ENCODE measurements at places on chromosomes 5 and 9.
A peak's percentile ranks its signal among the peaks of the same experiment; 100 is the strongest.

DNA sequence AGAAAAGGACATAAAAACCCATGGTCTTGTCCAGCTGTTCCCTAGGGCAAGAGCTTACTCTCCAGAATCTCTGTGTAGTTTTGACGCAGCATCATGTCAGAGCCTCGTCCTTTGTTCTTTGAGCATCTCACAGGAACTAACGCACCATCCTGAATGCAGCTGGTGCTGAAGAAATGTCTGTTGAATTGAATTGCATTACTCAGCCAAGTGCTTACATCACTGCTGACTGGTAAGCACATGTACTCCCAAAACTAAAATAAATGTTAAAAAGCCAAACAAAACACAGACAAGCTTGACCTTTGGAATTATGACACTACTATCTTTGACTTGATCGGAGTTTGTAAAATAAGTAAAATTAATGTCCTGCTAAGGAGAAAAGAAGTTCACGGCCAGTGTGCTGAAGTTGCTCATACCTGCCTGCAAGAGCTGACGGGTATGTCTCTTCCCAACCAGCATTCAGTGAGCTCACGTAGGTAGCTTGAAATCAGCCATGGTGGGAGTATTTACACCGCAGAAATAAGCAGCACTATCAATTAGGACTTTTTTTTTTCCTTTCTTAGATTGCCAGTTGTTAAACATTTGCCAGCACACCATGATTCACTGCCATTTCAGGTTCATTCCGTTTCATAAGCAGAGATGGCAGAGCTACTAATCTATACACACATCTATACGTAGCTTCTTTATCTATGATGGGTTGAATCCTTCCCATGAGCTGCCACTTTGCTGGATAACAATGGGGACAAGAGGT, 310.6 kb upstream of the MSX2 start:
- peak; percentile 98 for DNase-seq

DNA sequence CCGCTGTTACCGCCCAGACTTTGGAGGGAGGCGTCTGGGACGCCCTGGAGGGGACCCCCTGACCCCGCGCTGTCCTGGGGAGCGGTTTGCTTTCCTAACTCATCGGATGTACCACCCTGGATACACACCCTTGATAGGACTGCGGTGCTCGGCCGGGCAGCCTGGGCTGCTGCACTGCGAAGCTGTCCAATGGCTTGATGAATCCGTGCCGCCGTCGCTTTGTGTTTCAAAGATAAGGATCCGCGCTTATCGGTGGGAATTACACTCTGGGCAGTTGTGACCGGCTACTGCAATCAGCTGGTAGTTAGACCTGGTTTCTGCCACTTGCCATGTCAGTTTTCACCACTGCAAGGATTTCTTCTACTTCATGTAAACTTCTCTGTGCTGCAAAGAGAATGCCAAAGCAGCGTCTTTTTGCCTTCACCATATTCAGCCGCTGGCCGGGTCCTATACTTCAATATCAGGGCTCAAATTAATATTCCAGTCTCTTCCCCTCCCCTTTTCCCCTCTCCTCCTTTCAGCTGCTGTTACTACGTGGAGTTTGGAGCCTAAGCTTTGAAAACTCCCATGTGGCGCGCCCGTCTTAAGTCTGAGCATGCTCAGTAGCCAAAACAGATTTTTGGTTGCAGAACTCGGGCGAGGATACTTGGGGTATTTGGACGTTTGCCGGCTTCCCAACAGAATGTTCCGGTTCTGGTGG, 727 bp downstream of the SMAD5 start:
- peak; percentile 57 for DNase-seq

DNA sequence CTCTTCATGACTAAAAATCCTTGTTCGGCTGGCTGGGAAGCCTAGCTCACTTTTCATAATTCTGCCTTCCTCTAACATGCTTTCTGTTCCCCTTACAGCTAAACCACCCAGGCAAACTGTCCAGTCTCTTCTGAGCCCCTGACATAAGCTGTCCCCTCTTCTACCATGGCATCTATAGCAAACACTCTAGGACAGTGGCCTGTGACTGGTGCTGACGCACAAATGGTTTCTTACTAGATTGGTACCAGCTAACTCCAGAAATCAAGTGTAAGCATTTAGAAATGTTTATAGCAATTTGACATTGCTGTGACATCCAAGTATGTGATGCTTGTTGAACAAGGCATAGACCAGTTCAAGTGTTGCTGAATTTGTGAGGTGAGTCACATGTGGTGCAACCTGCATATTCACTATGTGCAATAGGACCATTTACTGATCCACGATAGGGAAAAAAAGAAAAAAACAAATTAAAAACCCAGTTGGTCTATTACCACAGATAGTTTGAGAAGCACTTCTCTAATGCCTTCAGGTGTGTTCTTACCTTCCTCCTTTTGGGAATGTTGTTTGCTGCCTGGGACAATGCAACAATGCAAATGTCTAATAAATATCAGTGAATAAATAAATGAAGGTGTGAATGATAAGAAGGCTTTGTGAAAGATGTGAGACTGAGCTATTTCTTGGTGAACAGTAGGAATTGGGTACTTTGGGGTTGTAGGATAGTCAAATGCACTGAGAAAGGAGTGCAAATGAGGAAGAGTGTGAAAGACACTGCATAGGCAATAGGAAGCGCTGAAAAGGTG, 22.4 kb downstream of the ELOVL7 start:
- DNase-seq: no peak

DNA sequence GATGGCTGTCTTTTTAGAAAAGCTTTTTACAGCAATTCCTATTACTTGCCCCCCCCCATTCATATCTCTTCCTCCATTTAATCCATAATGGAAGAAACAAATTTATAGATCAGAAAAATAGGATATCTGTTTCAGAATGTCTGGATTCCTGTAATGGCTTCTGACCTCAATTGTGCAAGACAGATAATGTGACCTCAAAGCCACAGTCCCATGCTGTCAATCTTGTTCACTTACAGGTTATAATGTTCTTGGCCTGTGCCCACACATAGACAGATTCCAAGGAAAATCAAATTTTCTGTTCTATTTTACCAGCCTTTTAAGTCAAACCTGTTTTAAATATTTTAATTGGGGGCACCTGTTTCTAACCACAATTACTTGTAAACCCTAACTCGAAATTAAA, 143.4 kb downstream of the ENTREP1 start:
- DNase-seq: no peak

- no peak for DNase-seq
Observed at GRCh38 chr5:116520771-116521170, 53.9 kb downstream of the SEMA6A start.

DNA sequence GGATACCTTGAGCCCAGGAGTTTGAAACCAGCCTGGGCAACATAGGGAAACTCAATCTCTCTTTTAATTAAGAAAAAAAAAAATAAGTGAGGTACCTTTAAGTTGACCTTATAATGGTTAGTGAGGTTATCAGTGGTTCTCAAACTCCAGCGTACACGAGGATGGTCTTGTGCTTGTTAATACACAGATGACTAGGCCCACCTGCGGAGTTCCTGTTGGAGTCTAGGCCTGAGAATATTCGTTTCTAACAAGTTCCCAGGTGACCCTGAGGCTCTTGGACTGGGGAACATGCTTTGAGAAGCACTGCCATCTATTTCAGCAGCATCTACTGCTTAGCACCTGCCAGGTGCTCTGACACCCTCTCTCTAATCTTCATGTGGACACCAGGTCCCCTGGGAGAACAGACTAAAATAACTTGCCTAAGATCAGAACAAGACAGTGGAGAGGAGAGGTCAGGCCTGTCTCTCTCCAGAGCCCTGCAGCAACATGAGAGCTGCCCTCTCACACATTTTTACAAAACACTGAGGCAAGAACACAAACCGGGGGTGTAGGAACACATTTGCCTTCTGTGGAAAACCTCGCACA, 24.6 kb downstream of the TLE1 start:
- DNase-seq: no peak

DNA sequence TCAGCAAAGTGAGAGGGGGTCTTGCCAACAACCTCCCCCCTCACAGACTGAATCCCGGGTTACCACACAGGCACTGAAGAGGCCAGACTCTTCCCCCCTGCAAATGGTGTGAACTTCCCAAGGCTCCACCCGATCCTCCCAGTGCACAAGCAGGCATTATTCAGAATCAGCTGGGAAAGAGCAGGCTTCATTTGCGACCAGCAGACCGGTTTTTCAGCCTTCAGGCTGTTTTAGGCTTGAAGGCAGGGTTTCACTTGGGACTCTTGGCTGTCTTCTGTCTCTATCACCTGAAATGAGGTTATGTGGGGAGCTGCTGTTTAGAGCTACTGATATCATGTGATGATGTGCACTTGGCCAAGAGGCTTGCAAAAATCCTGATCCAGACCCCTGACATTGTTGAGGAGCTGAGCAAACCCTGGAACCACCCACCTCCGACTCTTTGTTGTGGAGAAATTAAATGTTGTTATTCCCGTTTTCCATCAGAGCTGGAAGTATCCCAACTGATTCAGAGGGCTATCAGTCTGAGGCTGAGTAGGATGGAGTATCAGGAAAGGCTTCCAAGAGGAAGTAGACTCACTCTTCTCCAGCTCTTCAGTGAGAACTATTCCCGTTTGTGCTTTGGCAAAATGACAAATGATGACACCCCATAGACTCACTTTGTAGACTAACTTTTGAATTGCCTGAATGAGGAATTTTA, 63.3 kb upstream of the ZFR start:
- DNase-seq: peak; percentile 93

DNA sequence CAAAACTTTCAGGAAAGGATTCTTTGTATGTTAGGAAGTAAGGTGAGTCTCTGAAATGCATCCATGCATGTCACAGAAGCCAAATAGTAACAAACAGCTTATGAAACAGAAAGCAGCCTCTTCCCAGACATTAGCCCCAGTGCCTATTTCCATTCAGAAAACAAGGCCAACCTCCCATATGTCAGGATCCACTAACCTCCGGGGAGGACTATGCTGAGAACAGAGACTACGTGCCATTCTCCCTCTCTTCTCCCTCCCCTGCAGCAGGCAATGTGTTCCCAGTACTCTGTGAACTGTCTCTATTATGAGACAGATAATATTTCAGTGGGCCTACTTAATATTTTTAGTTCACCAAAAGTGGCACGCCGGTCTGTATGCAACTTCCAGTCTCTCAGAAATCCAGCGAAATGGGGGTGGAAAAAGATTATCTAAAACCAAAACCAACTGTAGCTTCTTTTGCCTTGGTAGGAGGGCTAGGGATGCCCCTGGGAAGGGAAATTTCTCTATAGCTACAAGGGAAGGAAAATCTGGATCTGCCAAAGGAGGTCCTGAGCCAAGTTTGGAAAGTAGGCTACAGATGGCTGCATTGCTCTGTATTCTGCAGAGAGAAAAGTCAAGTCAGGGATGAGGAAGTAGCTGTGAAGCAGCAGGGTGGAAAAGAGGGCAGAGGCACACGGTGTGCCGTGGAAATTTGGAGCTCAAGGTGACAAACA, 42.0 kb downstream of the VLDLR start:
- DNase-seq: no peak

DNA sequence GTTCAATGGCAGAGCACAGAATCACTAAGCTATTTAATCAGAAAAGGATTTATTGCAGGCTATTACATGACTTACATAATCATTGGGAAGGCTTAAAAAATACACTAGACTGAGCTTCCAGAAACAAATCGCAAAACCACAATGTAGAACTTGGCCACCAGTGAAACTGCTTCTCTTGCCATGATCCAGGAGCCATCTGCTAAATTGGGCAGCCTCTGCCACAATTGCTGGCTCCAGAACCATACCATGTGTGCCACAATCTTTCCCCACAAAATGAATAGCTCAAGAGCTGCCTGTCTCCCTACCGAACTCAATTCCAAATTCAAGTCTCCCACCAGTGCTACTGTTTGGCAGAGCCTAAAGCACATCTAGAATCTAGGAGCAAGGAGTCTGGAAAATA, 9.8 kb upstream of the ERAP1 start:
- no peak for DNase-seq

- DNase-seq: no peak
Observed at GRCh38 chr5:14666357-14666756, 1.8 kb downstream of the OTULIN start.

- peak; percentile 82 for DNase-seq
Observed at GRCh38 chr9:16526380-16526779, 344.1 kb downstream of the BNC2 start.

DNA sequence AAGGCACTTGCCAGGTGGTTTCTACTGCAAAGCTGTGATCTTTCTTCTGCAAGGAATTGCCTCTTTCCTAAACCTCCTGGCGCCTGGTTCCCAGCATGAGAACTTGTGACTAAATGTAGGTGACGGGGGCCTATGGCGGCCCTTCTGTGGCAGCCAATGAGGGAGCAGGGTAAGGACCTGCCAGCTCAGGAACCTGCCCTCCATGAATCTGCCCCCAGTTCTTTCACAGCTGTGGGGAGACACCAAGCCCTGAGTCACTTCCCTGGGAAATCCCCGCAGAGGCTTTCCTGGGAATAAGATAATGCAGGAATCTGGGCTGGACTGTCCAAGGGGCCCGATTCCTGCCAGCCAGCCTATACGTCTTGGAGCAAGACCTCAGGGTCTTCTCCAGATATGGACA, 56.7 kb upstream of the CTNNA1 start:
- DNase-seq: peak; percentile 58

GRCh38 chr9:98856982-98857381, 49.5 kb downstream of the GALNT12 start:
- peak; percentile 81 for DNase-seq

GRCh38 chr5:19258686-19259085, 729.3 kb downstream of the CDH18 start:
- DNase-seq: peak; percentile 2

DNA sequence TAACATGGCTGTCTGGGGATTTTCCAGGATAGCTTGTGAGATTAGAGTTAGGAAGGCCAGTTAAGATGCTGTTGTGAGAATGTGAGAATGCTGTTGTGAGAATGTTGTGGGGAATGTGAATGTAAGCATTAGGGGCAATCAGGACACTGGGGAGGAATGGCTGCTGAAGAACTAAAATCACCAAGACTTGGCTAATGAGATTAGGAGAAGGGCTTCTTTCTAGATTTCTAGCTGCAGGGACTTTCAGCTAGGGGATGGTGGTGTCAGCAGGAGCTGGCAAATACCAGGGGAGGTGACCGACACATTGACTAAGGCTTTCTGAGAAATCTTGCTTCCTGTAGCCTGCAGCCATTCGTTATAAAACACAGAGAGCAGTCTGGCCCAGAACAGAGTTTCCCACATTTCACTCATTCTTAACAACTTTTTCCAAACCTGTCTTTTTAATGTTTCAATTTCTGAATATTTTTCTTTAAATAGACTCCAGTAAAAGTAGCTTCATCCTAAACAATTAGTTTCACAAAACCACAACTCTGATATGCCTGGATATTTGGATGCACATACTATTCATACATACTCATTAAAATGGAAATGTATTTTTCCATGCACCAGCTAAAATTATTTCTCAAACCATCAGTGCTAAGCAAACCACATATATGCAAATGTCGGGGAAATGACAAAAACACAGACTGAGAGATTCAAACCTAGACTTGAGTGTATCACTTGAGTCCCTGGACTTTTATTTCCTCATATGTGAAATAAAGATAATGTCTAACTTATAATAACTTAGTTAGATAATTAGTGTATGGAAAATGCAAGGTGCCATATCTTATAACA, 89.3 kb upstream of the TNC start:
- DNase-seq: peak; percentile 45

- DNase-seq: no peak
Observed at GRCh38 chr9:126388964-126389708, 62.5 kb downstream of the MVB12B start.

- no peak for DNase-seq
Observed at GRCh38 chr9:83144492-83144891, 81.5 kb upstream of the RASEF start.
